NCI-H82 (cell line): ENCODE measurements at places on chromosomes 3 and 15.

DNA sequence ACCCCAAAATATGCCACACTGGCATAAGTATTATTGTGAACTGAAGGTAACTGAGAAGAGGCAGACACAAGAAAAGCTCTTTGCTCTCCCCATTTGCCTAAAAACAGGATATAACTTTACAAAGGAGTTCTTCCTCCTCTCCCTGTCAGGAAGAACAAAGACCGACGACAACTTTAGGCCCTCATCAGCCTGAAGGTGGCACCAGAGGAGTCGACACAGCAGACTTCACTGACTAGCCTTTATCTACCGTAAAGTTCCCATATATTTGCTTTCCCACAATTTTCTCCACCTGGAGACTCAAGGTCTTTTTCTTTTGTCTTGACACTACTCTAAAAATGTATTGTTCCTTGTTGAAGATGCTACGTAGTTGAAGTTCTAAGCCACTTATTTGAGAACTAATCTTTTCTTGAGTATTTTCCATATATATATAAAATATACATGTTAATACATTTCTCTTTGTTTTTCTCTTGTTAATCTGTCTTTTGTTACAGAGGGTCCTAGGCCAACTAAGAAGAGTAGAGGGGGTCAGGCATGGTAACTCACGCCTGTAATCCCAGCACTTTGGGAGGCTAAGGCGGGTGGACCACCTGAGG, 16.2 kb upstream of the XIRP1 start:
- peak; percentile 70 for DNase-seq

GRCh38 chr3:179037351-179037750, 34.3 kb downstream of the ZMAT3 start:
- DNase-seq, result no peak

DNA sequence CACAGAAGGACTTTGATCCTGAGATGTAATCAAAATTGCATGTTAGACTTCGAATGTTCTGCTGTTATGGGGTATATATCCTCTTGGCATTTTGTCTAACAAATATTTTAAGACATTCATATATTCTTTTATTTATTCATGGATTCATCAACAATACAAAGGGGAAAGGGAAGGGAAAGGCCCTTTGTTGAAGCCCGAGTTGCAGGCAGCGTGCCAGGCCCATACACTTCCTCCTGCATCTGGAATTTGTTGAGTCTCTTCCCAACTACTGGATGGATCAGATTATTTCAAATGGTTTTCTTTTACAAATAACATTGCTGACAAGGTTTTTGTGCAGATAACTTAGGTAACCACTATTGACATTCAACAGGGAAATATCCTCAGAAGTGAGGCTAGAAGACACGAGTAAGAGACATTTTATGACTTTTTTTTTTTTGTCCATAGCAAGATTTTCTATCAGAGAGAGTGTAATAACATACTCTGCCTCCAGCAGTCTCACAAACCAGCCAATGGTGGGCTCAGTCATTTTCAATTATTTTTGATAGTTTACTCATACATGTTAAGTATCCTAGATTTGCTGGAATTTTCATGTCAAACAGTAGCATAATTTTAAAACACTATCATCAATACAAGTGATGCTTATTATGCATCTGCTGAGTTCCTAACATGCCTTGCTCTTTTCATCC, 94.3 kb downstream of the RPL39L start:
- no peak for DNase-seq

GRCh38 chr3:16313886-16314645, 49.1 kb downstream of the OXNAD1 start:
- DNase-seq, result no peak

- DNase-seq, result no peak
Observed at GRCh38 chr3:165875644-165876043, 38.4 kb upstream of the BCHE start.
